ENCODE measurements at places on chromosomes 4 and X.

GRCh38 chr4:57971261-57971660 is 861.1 kb upstream of the IGFBP7 start:
- DNase-seq = no peak

DNA sequence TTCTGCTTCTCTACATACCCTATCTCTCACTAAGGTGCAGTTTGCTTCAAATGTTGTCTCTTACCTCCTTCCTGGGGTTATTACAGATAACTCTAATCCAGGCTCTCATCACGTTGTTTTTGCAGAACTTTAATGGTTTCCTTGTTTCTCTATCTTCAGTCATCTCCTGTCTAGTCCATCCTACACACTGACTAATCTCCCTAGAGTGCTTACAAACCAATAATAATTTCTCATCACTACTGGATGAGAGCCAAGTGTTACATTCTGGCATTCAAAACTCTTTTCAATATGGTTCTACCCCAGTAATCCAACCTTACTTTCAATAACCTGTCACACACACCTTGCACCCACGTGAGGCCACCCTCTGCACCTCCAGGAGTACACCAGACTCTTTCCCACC is 86.1 kb downstream of the SYNPO2 start:
- DNase-seq = no peak

GRCh38 chr4:19776929-19777328 is 474.8 kb upstream of the SLIT2 start:
- DNase-seq = peak; percentile 31

GRCh38 chrX:102651242-102652011 is at the start of gene GPRASP1:
GPRASP1 (plus strand) TSS chrX:102651483; CDS start chrX:102653914, 2,431 bp downstream.
- no peak for DNase-seq

- DNase-seq = no peak
Observed at GRCh38 chrX:66233209-66233608, 69.2 kb downstream of the HEPH start.

DNA sequence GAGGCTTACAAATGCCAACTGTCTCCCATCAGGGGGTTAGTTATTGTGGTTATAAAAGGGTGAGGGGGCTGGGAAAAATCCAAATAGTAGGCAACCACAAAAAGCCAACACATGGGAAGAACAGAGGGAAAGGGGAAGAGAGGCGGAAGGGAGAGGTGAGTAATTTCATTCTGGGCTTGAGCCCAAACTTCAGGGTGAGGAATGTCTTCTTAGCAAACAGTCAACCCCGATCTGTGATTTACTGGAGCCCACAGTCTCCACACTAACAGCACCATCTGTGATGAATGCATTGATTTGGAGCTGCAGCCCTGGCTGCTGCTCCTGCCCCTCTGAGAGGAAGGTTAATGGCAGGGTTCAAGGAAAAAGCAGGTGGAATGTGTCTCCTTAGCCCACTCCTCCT is 162.2 kb upstream of the GPR101 start:
- DNase-seq = no peak

GRCh38 chr4:184200296-184200695 is 17.4 kb downstream of the ENPP6 start:
- no peak for DNase-seq

GRCh38 chr4:2835978-2836377 is 7.7 kb upstream of the ADD1 start:
- DNase-seq = no peak

DNA sequence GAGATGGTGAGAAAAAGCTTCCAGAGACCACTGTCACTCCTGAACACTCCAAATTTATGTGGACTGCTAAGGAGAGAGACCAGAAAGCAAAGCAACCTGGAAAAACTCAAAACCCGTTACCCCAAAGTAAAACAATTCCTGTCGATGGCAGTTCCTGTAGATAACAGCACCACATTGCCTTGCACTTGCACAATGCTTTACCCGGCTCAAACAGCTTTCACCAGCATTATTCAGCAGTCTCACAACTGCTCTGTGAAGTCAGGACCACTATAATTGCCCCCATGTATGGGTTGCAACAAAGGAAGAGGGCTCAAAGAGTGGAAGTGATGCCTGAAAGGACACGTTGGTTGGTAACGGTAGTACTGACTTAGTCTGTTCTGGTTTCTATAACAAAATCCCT is 234.8 kb downstream of the BCOR start:
- DNase-seq = no peak

DNA sequence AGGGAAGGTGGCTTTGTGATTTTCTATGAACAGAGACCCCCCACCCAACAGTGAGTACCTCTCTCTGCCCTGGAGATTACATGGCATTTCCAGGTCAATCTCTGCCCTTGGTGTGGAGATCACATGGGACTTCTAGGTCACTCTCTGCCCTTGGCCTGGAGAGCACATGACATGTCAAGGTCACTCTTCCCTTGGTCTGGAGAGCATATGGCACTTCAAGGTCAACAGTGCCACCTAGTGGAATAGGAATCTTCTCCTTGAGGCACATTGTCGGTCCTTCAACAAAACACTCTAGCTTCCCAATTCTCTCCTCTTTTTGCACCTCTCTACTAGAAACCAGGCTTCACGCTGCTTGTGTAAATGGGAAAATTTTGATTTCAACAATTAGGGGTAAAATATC is 66.2 kb upstream of the TACR3 start:
- DNase-seq = peak; percentile 71

DNA sequence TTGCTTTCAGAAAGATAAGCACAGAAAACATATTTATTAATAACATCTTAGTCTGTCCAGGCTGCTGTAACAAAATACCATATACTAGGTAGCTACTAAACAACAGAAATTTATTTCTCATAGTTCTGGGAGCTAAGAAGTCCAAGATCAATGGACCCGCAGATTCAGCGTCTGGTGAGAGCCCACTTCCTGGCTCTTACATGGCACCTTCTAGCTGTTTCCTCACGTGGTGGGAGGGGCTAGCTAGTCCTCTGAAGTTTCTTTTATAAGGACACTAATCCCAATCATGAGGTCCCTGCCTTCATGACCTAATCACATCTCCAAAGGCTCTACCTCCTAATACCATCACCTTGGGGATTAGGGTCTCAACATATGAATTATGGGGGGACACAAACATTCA is 57.2 kb upstream of the AFF2 start:
- DNase-seq = no peak

DNA sequence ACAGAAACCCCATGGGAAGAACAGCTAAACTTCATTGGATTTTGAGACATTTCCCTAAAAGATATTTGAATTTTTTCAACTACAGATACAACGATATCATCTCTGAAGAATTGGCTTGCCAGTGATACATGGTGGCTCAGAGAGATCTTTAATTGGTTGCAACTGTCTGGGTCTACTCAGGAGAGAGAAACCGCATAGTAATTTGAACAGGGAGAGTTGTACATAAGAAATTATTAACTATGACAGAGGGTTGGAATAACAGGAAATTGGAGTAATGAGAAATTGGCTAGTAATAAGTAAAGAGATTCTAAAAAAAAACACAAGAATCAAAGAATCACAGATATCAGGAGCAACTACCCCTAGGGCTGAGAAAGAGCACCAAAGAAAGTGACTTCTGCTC is 118.4 kb downstream of the KLHL13 start:
- DNase-seq = no peak

DNA sequence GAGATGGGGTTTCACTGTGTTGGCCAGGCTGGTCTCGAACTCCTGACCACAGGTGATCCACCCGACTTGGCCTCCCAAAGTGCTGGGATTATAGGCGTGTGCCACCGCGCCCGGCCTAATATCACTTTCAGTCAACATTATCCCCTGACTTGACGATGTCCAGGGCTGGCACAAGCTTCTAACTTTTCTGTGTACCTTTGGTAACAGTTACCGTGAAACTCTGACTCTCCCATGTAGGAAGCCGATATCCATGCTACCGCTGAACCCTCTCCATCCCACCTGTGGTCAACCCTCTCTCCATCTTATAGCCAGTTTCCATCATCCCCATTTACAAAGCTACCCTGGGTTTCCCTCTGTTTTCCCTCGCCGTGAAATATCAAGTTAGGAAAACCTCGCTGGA is 77.5 kb downstream of the CRLF2 start:
- DNase-seq = no peak

GRCh38 chr4:106869551-106869950 is 166.6 kb downstream of the DKK2 start:
- DNase-seq = no peak

GRCh38 chr4:138560448-138560847 is 318.3 kb upstream of the SLC7A11 start:
- no peak for DNase-seq

GRCh38 chrX:123685232-123685631 is 47.6 kb downstream of the THOC2 start:
- peak; percentile 2 for DNase-seq

- peak; percentile 57 for DNase-seq
Observed at GRCh38 chr4:17511509-17511949, 361 bp downstream of the QDPR start.

DNA sequence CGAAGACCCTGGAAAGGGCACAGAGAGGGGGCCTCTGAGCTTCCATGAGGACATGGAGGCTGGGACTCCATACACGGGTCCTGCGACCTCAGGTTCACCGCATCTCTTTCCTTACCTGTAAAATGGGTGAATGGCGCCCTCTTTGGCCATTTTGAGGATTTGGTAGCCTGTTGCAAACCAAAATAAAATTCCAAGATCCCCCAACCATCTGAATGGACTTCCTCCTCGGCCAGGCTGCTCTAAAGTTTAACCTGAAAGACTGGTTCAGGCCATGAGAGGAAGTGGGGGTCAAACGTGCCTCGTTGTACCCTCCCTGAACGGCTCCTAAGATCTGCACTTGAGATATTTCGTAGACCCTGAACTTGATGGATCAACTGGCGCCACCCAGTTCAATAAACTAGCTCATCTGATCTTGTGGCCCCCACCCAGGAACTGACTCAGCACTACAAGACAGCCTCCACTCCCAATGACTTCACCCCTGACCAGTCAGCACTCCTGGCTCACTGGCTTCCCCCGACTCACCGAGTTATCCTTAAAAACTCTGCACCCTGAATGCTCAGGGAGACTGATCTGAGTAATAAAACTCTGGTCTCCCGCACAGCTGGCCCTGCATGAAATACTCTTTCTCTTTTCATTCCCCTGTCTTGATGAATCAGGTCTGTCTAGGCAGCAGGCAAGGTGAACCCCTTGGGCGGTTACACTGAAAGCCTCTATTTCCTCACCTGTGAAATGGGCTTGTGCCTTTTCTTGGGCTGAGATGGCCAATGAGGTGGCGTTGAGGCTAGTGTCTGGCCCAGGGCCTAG is 32.9 kb upstream of the GPR78 start:
- DNase-seq = peak; percentile 48

DNA sequence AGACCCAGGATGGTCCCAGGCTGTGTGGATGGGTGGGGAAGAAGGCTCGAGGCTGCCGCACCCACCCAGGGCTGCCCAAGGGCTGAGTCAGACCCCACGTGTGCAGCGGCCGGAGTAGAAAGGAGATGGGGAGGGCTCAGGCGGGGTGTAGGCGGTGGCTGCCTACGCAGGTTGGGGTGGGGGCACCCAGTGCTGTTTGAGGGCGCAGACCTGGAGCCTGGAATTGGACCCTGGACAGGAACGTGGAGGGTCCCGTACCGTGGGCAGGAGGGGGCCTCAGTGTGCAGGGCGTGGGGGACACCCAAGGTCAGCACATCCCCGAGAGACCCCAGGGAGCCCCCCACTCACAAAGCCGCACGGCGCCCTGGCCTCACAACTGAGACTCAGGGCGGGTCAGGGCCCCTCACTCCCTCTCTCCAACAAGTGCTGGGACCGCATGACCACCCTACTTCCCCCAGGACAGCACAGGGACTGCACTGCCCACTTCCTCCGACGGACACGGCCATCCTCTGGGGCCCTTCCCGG is 79.9 kb downstream of the FAM53A start:
- DNase-seq = no peak

- DNase-seq = peak; percentile 90
Observed at GRCh38 chr4:143406523-143406922, 69.8 kb downstream of the GAB1 start.

- DNase-seq = peak; percentile 26
Observed at GRCh38 chr4:26566133-26566532, 17.8 kb upstream of the TBC1D19 start.

- peak; percentile 5 for DNase-seq
Observed at GRCh38 chrX:106613277-106613676, 1.5 kb downstream of the RADX start.

- no peak for DNase-seq
Observed at GRCh38 chrX:35809781-35810180, 11.6 kb downstream of the MAGEB16 start.

GRCh38 chr4:100591161-100591876 is 73.5 kb upstream of the EMCN start:
- no peak for DNase-seq

- DNase-seq = no peak
Observed at GRCh38 chr4:125832161-125832560, 517.4 kb downstream of the FAT4 start.

DNA sequence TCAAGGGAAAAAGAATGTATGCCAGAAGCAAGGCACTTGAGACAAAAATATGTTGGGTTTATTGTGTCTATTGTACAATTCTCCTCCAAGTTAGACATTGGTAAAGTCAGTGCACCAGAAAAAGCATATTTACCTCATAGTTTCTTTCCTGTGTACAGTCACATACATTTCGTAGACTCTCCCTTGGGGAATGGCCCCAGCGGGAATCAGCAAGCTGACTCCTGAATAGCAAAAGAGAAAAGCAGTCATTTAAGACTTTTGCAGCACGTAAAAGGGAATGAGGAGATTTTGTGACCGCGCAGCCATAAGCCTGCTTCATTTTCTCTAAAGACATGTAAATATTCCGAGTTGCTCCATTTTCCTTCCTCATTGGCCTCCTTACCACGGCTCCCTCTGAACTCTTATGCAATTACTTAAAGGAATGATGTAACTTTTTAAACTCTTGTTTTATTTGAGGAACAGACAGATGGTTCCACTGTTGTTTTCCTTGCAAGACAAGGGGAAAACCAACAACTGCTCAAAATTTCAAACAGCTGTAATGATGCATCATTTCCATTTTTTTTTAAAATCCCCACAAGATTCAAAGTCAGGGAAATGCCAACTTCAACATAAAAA is 332.7 kb downstream of the UNC5C start:
- DNase-seq = peak; percentile 18

- peak; percentile 61 for DNase-seq
Observed at GRCh38 chr4:38967260-38968095, 64.7 kb downstream of the TMEM156 start.

DNA sequence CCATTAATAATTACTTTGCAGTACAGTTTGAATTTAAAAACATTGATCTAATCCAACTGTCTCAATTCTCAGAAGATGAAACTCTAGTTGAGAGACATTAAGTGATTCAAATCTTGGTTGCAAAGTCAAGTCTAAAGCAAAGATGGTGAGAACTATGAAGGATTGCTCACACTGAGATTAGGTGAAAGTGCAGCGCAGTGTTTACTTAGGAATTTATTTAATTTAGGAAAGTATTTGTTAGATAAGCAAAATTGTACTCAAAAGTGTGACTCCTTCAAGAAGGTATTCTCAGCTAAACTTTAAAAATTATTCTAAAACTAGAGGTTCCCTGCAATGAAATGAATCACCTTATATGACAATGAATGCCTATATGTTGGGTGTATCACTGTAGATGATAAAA is 454.9 kb downstream of the PDGFC start:
- DNase-seq = no peak

- DNase-seq = no peak
Observed at GRCh38 chr4:182918044-182918607, 940 bp upstream of the DCTD start.

- no peak for DNase-seq
Observed at GRCh38 chrX:23134136-23134535, 134.4 kb downstream of the DDX53 start.

Measured in OCI-M1 (cell line).